NCI-H2227 treated with DMSO at 0.1 percent for 48 hours (cell line): ENCODE measurements at places on chromosomes 1 and 21.

- DNase-seq, result no peak
Observed at GRCh38 chr1:237528545-237528944, 362.2 kb downstream of the ZP4 start.

- no peak for DNase-seq
Observed at GRCh38 chr1:240193679-240194078, 102.0 kb downstream of the FMN2 start.

DNA sequence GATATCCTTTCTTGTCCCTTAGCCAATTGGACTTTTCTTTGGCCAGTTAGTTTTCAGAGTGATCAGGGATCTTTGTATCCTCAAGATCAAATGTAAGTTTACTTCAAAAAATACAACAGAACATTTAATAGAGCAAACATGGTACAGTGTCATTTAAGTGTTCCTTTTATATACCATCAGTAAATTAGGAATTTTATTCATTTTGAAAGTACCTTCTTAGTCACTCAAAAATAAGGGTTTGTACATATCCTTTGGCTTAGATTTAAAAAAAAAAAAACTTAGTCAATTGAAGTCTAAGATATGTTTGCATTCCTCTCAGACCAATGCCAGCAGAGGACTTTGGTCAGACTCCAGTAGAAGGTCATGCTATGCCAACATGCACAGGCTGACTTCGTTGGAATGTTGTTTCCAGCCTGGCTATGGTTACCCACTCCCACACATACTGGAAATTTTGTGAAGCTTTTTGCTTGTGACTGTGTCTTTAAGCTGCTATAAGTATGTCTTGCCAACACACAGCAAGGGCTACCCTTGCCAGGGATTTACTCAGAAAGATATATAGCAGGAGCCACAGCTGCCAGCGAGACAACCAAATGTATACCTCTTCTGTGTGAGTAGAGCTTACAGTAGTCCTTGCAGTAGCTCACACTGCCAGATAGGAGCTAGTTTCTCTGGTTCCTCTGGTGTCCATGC is 81.5 kb upstream of the LRIF1 start:
- DNase-seq, result no peak

- no peak for DNase-seq
Observed at GRCh38 chr1:188904201-188904600, 1573.5 kb downstream of the BRINP3 start.

- no peak for DNase-seq
Observed at GRCh38 chr1:109877317-109877771, 33.3 kb upstream of the CSF1 start.

DNA sequence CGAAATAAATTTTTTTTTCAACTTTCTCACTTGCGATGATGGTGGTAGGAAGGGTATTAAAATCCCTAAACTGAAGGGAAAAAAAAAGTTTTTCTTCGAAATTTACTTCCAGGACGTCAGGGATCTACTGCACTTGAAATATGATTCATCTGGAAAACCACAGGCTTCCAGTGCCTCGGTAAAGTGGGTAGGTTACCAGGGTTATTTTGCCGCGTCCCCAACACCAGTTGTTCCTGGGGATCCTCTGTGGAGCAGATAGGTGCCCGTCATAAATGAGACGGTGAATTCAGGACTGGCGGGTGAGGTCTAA is 773 bp downstream of the RABIF start:
- no peak for DNase-seq

GRCh38 chr1:102757363-102757762 is 351.0 kb downstream of the COL11A1 start:
- no peak for DNase-seq

- DNase-seq, result no peak
Observed at GRCh38 chr1:23084880-23085279, 65.6 kb downstream of the KDM1A start.

- DNase-seq, result no peak
Observed at GRCh38 chr21:46150073-46150472, 5.3 kb downstream of the FTCD start.

DNA sequence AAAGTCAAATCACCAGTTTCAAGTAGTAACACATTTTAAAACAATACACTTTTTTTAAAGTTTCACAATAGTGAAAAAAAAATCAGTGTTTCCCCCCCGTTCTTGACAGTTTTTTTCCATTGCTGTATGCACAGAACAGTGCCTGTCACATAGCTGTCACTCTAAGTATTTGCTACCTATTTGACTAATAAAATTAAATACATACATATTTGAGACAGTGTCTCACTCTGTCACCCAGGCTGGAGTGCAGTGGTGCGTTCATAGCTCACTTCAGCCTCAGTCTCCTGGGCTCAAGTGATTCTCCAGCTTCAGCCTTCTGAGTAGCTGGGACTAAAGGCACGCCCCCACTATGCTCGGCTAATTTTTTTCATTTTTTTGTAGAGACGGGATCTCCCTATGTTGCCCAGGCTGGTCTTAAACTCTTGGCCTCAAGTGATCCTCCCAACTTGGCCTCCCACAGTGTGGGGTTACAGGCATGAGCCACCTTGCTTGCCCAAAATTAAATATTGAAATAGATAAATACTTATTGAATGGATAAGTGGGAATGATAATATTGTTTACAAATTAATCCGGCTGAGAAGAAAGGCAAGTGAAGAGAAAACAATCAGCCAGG is 12.6 kb upstream of the RHBG start:
- no peak for DNase-seq

- DNase-seq, result no peak
Observed at GRCh38 chr1:183827801-183828200, 22.9 kb downstream of the RGL1 start.

GRCh38 chr1:212236664-212237220 is 48.5 kb upstream of the PPP2R5A start:
- no peak for DNase-seq

DNA sequence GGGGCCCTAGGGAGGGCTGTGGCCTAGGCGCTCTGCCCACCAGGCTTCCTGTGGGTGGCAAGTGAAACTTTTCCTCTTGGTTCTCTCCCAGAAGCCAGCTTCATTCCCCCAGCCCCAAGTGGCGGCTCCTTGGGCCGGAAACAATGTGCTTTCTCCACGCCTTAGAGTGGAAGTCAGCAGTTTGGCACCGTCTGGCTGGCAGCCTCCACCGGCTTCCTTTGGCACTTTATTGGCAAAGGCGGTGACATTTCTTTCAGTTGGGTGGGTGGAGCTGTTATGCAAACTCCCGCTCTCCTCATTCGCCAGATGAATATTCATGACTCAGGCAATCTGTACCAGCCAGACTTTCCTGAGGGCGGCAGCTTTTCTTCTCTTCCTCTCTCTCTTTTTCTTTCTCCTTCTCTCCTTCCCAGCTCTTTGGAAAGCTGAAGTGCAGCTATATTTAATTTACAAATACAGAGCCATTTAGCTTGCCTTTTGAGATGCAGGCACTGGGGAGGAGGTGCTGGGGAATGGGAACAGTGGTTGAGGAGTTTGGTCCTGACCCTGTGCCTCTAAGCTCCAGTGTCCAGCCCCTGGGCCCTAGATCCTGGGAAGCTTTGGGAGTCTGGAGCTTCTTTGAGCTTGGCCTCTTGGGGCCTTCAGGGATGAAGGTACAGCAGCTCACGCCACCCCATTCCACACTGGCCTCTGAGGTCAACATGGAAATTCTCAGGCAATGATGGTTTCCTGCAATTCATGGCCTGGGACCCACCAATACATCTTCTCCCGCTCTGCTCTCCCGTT is 67.8 kb upstream of the POU3F1 start:
- DNase-seq, result no peak

DNA sequence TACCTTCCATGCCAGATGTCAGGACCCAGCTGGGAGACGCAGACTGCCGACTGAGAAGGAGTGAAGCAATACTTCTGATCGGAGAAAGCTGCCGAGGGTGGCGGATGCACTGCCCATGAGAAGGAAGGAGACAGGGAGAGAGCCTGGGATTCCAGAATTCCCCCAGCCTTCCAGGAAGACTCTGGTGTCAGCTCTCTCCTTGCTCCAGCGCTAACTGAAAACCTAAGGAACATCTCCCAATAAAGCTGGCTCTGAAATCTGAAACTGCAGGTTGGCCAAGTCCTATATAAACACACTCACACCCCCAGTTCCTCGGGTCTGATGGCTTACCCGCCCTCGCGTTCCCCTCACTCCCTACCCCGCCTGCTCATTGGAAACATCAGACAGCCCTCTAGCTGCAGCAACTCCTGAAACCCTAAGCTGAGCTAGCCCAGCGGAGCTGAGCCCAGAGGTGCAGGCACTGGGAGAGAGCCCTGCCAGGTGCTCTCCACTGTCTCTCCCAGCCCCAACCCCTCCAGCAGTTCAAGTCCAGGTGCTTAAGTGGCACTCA is 52.3 kb downstream of the PLEKHA6 start:
- no peak for DNase-seq

DNA sequence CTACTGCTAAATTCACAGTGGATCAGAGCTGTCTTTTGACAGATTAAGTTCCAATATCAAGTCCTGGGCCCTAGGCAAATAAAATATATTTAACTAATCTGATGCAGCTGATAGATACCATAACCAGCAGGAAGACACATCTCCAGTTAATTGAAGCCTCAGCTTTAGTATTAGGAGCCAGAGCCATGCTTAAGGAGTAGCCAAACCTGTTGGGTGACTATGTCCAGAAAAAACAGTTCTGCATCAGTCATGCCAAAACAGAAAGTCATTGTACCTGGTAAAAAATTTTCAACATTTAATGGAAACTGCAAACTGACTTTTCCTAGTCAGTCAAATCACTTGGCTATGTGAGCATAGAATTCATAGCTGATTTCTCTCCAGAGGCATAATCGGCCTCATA is 200.5 kb upstream of the RUNX1 start:
- no peak for DNase-seq

DNA sequence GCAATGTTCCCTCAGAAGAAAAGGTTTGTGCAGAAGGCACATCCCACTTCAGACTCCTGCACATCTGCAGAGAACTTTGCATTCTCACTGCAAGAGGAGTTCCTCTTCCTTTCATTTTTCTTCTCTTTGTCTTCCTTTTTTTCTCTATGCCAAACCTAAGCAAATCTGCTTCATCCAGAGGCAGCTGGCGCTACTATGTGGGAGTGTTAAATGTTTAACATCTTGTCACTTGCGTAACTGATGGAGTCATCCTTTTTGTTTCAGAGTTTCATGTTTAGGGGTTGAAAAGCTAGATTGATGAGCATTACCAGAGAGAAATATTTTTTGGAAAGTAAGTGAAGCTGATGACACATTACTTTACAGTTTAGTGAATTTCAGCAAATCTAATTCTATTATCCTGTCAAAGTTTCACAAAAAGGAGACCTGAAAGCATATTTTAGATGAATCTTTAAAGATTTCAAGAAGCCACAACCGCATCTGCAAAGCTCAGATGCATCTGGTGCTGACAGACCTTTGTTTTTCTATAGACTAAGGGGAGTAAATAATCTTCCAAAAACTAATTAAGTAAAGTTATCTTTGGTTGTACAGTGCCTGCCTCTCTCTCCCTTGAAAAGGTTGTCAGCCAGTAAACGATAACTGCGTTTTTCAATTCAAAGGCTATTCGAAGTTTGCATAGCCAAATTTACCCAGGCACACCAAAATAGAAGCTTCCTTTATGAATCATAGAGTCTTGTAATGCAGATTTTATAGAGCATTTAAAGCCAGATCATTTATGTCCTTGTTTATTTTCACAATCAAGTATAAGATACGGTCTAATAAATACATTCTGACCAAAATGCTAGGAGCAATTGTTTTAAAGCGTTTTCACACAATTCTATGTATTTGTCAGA is 1.2 kb upstream of the LRRC53 start:
- DNase-seq, result no peak

DNA sequence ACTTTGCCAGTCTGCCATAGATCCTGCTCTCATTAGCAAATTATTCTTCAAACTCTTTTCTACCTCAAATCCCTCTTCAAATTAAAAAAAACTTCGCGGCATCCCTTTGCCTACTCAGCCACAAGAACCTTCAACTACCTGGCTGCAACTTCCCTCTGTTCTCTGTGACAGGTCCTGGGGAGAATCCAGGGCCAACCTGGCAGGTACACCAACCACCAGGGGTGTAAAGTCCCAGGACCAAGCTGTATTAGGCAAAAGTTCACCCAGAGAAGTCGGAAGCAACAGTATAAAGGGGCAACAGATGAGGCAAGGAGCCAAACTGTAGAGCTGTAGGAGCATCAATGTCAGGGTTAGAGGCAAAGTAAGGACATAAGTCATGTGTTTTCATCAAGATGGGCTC is 18.3 kb upstream of the ITLN2 start:
- DNase-seq, result no peak

GRCh38 chr1:200890027-200890426 is 4.7 kb upstream of the INAVA start:
- no peak for DNase-seq

DNA sequence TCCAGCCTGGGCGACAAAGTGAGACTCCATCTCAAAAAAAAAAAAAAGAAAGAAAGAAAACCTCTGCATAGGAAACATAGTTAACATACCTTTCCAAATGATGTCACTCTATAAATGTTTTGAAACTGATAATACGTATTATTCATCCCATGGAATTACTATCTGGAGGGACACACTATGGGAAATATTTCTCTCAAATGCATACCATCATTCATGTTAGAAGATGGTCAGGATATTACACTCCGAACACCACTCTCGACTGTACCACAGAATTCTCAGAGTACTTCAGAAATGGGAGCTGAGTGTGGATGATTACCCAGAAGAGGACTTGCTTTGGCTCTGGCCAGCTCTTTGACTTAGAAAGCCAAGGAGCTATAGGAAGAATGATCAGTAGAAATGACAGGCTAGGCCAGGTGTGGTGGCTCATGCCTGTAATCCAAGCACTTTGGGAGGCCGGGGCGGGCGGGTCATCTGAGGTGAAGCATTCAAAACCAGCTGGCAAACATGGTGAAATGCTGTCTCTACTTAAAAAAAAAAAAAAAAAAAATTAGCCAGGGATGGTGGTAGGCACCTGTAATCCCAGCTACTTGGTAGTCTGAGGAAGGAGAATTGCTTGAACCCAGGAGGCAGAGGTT is 5.2 kb upstream of the LIN28A start:
- DNase-seq, result no peak

GRCh38 chr1:41918450-41919043 is at the start of gene HIVEP3:
Gene HIVEP3 (minus strand): TSS chr1:41918922.
- peak; percentile 58 for DNase-seq

- no peak for DNase-seq
Observed at GRCh38 chr1:21028520-21029145, 148.1 kb downstream of the EIF4G3 start.

DNA sequence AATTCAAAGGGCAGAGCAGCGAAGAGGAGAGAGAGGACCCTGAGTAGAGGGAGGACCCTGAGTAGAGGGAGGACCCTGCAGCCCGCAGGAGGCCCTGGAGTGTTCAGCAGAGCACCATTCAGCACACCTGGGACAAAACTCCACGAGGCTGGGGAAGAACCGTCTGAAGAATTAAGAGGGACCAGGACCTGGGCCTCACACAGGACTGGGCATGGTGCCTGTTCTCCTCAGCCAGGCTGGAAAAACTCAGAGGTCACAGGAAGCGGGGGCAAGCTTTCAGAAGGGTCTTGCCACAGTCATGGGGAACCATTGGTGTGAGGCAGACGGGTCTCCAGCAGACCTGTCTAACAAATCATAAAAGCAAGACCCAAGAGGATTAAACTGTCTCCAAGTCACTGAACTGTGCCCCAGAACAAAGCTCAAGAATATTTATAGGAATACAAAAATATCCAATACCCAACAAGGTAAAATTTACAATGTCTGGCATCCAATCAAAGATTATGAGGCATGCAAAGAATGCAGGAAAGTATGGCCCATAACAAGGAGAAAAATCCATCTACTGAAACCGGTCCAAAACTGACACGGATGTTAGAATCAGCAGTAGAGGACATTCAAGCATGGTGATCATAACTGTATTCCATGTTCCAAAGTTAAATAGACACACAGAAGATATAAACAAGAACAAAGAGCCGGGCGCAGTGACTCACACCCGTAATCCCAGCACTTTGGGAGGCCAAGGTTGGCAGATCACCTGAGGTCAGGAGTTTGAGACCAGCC is 30.6 kb downstream of the MORN1 start:
- no peak for DNase-seq

GRCh38 chr1:43426221-43426620 is 27.5 kb downstream of the HYI start:
- no peak for DNase-seq
